ENCODE measurements at places on chromosomes 11 and 22.

- DNase-seq = no peak
Observed at GRCh38 chr11:44203270-44204043, 106.5 kb downstream of the ALX4 start.

GRCh38 chr11:66689661-66690590 lies 12.2 kb upstream of the RBM4B start:
- DNase-seq = no peak

DNA sequence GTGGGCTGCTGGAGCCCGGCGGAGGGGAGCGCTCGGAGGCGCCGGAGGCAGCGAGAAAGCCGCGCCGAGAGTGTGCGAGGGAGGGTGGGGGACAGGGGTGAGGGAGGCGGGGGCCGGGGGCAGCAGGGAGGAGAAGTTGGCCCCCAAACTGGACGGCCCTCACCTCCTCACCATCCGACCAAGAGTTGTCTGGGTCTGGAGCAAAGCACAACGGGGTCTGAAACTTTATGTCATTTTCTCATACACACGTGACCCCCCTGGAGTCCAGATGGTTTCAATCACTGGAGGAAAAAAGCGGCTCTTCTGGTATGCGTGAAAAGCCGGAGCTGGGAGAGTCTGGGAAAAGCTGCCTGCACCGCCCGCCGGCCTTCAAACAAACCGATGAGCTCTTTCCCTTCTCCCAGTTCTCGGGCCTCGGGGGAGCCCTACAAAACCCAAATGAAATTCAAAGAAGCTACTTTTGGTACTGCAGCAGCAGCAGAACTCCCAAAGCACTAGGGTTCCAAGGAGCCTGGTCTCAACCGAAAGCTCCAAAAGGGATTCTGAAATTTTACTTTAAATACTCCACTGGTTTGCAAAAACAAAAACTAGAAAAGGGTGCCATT lies 39.7 kb upstream of the AKIP1 start:
- peak; percentile 73 for DNase-seq

DNA sequence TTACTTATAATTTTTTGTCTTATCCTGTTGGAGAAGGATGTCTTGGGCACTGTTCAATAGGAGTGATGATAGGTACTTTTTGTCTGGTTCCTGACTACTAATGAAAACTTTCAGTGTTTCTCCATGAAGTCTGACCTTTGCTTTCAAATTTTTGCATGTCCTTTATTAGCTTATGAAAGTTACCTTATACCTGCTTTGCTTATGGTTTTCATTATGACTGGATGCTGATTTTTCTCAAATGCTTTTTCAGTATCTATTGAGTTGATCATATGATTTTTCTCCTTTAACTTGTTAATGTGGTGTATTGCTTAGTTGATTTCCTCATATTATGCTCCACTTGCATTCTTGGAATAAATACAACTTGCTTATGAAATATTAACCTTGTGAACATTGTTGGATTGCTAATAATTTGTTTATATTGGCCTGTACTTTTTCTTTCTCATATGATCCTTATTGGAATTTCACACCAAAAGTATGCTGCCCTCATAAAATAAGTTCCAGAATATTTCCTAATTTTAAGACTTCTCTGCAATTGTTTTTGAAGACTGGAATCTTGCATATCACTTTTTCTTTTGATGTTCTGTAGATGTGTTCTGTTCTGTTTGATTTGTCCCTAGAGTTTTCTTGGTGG lies 85.0 kb upstream of the SC5D start:
- no peak for DNase-seq

DNA sequence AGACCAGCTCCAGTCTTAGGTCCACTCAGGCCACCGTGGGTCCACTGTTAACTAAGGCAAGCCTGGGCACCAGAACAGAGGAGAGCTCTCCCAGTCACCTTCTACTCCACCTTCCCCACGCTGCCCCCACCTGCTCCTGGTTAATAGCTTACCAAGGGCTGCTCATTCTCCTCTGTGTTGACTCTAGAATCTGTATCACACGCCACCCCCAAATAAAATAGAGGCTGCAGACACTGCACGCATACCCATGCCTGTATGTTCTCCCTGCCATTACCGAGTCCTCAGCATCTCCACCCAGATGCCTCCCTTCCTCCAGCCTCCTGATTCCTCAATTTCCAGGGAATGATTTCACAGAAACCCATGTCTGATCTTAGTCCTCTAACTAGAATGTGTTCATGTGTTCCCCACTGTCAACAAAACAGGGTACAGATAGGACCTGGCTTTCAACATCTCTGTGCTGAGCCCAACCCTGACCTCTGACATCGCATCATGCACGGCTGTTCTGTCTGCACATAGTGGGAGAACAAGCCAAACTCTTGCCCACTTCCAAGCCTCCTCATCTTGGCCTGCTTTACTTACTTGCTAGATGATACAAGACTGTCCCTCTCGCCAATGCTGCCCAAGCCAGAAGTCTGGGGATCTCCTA lies 49.8 kb downstream of the SMCO4 start:
- no peak for DNase-seq

- DNase-seq = no peak
Observed at GRCh38 chr11:41309716-41310115, 149.7 kb downstream of the LRRC4C start.

DNA sequence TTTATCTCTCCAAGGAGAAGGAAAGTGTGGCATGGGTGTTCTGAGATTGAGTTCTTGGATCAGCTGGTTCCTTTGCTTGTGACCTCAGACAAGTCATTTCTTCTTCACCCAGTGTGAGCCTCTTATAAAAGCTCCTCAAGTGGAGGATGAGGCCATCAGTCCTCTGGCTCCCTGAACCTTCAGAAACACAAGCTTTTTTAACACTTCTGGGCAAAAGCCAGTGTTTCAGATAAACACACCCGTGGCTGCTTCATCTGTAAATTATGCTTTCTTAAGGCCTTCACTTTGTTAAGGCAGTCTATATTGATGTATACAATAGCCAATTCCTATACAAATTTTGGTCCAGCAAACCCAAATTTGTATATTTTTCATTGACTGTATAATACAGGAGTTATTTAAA lies 179.9 kb downstream of the DBX1 start:
- DNase-seq = no peak

DNA sequence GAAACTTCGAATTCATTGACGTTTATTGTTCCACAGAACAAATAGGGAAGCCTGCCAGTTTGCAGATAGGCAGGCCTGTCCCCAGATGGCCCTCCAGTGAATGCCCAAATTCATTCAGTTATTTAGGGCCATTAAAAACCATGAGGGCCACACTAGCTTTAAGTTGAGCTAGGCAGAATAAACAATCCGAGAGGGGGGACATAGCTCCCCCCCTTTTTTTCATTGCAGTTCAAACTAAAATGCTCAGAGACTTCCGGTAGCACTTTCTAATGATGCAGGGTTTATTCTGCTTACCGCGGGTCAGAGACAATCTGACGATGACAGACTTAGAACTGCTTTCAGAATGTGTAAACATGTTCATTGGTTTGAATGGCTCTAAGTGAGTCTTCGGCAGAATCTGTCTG lies 72.0 kb downstream of the ZBTB16 start:
- DNase-seq = no peak

DNA sequence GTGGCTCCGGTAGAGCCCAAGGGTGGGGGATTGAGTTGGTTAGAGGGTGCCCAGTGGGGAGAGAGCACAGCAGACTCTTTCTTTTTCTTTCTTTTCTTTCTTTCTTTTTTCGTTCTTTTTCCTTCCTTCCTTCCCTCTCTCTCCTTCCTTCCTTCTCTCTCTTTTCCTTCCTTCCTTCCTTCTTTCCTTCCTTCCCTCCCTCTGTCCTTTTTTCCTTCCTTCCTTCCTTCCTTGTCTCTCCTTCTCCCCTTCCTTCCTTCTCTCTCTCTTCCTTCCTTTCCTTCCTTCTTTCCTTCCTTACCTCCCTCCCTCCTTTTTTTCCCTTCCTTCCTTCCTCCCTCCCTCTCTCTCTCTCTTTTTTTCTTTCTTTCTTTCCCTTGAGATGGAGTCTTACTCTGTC lies 4.8 kb upstream of the ALX4 start:
- no peak for DNase-seq

- no peak for DNase-seq
Observed at GRCh38 chr11:66391322-66391721, 19.8 kb upstream of the SLC29A2 start.

DNA sequence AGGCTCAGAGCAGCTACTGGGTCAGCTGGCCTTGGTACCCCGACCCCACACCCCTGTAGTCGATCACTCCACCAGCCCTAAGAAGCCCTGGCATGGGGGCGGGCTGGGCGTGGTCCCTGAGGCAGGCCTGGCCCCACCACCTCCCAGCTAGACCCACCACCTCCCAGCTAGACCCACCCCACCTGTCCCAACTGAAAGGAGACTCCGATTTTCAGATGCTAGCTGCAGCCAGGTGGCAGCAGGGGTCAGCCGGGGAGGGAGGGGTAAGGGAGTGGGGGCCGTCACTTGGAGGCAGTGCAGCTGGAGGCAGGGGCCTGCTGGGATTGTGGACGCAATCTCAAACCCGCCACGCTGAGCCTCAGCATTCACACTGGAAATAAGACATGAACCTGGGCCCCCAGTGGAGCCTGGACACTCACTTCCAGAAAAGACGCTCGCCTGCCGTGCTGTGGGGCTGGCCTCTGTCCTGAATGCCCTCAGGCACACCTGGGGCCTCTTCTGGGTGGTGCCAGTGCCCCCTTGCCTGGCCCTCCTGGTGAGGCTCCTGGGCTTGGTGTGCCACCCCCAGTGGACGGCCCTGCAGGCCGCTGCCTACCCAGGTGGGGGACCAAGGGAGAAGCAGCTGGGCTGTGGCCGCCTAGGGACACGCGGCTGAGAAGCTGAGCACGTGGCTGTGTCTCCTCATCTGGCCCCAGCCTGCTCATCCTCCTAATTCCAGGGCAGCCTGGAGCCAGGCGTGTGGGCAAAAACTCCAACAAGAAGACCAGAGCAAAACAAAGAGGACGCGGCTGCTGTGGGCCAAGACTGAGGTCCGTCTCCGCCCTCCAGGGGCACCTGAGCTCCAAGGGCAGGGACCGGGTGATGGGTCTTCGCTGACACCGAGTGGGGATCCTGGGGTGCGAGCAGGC lies 26.7 kb downstream of the OSBPL5 start:
- DNase-seq = no peak

DNA sequence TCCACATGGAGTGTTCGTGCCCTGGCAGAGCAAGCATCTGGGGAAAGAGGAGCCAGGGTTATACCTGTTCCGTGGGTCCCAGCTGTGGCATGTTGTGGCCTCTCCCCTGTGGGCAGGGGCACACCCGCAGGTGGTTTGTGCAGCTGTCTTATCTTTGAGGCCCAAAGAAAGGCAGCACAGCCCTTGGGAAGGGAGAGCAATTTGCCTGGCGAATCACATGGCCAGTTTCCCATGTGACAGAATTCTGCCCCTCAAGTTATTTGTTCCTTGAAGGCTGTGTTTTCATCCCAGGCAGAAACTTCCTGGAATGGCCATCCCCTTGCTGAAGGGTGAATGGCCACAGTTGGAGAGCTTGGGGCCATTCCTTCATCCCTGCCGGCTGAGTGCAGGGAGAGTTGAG lies 16.4 kb upstream of the COX8A start:
- DNase-seq = no peak

GRCh38 chr11:93957397-93957952 lies 63.7 kb upstream of the HEPHL1 start:
- DNase-seq = no peak

DNA sequence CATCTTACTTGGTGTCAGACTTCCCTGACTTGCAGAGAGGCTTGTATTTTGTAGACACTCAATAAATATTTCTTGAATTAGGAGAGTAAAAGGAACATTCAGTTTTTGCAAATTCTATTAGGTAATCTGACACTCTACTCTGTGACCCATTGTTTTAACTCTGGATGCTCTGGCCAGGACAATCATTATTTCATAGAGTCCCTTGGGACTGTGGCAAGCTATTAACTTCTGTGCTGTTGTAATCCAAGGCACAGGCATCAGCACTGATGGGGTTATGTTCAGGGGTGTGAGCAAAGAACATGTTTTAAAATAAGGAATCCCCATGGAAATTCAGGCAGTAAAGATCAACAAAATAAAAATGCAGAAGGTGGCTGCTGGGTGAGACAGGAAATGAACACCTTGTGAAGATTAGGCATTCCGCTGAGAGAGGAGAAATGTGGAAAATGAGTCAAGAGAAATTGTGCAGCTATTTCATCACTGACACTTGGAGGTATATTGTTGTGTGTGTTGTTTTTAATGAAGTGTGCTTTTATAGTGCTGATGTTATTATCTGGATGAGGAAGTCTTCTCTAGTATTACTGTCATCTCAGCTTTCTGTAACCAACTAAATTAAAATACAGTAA lies 175.2 kb downstream of the WNT11 start:
- no peak for DNase-seq

DNA sequence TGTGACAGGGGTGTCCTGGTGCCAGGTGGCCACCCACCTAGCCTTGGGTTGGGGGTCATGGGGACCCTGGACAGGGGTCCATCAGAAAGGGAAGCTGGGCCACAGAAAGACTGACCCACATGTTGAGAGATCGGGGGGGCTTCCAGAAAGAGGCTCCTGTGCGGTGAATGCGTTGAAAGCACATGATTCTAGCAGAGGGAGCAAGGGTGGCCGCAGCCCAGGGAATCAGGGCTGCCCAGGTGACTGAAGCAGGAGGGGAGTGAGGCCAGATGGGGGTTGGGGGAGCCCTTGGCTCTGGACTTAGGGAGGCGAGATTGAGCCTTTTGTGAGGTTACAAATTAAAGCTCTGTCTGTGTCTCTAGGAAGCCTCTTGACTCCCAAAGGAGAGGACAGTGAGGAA lies 80.7 kb downstream of the MORC2 start:
- DNase-seq = no peak

DNA sequence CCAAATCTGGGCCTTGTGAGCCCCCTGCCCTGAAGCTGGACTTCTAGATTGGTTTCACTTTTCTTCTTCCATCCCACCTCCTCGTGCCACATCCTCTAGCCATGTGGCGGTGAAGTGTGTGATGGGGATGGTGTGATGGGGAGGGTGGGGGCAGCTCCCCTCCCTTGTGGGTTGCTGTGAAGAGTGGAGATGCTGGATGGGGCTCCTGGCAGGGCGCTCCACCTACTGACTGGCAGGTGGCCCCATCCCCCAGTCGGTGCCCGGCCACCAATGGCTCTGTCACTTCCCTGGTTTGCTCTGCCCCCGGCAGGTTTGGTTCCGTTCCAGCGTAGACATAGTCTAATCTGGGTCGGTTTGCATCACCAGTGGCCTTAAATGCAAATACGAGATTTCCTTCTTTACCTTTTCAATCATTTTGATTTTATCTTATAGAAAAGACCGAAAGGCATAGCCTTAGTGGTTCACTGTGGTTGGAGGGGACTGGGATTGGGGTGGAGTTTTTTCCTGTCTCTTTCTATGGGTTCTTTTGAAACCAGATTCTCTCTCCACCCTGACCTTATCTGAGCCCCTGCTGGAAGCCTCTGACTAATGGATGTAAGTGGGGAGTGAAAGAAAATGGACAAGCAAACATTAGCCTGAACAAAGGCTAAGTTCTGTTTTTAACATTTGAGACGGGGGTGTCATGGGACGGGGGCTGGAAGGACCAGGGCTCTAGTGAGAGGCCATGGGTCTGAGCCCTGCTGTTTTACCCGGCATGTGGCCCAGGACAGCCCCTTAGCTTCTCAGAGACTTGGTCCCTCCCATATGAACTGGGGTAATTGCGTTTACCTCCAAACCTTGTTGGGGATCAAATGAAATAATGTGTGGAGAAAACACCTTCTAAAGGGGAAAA lies 149.3 kb downstream of the CACNA1I start:
- no peak for DNase-seq

- no peak for DNase-seq
Observed at GRCh38 chr11:115718106-115718505, 213.9 kb upstream of the CADM1 start.

GRCh38 chr11:3201112-3201581 lies 17.5 kb downstream of the MRGPRG start:
- DNase-seq = no peak

- no peak for DNase-seq
Observed at GRCh38 chr11:69496631-69497220, 15.3 kb downstream of the LINC01488 start.

- DNase-seq = no peak
Observed at GRCh38 chr11:106514706-106515105, 437.2 kb downstream of the AASDHPPT start.
